ENCODE measurements at places on chromosomes 6 and 20.

DNA sequence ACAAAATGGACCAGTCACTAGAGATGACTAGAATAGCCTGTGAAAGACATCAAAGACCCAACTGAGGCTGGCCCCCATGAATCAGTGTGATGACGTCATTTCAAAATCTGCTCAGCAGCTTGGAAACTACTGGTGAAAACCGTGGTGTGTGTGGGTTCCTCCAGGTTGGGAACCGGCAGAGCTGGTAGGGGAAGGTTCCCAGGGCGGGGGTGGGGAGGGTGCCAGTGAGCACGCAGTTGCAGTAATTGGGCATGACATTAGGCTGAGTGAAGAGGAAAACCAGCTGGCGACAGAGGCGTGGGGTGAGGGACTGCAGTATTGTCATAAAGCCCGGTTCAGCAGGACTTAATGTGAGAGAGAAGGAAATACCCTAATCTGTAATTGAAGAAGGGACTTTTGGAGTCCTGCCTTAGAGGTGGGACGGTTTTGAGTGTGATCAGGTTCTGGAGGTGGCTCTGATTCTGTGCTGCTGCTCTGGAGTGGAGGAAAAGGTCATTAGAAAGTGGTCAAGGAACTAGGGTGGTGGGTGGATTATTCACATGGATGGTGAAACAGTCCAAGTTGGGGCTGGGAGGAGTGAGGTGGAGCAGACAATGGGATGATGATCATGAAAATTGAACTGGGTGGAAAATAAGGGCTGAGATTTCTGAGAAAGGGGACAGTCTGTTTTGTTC is 52.0 kb upstream of the MTHFD1L start:
- peak; percentile 48 for DNase-seq

DNA sequence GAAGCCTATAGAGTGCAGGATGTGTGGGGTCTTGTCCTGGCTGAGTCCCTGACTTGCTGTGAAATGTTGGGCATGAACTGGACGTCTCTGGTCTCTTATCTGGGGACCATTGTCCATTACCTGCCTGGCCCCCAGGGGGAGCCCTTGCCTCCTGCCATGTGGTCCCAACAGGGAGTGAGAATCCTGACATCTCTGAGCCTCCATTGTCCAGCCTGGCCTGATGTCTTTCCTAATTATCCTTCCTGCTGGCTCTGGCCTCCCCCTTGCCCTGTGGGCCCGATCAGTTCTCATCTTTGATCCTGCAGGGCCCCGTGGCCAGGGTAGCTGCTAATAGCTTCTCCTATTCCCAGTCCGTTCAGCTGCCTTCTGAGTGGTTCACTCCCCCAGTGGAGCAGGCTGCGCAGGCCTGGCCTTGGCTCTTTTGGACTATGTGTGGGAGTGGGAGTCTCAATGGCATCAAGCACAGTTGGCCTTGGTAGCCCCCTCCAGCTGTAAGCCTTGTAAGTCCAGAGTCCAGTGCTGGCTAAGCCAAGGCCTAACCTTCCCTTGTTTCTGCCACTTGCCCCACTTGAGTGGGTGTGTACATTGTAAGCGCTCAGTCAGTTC is 77.9 kb upstream of the RALY start:
- peak; percentile 47 for DNase-seq

GRCh38 chr20:46549188-46549972 is 1.1 kb downstream of the OCSTAMP start:
- no peak for DNase-seq

DNA sequence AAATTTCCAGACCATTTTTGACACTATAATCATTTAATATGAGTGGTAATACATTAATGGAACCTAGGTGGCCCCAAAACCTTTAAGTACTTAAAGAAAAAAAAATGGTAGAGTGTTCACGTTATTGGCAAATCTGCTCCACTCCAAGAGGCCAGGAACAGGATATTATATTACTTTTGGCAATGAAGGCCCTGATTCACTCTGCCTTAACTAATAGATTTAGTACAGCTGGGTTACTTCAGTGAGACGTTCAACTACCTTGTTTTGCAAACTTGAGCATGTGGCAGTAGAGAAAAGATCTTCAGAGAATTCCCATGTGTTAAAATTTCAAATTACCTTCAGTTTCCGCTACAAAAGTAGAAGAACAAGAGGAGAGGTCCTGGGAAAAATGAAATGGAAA is 12.8 kb downstream of the ADNP start:
- DNase-seq: no peak

DNA sequence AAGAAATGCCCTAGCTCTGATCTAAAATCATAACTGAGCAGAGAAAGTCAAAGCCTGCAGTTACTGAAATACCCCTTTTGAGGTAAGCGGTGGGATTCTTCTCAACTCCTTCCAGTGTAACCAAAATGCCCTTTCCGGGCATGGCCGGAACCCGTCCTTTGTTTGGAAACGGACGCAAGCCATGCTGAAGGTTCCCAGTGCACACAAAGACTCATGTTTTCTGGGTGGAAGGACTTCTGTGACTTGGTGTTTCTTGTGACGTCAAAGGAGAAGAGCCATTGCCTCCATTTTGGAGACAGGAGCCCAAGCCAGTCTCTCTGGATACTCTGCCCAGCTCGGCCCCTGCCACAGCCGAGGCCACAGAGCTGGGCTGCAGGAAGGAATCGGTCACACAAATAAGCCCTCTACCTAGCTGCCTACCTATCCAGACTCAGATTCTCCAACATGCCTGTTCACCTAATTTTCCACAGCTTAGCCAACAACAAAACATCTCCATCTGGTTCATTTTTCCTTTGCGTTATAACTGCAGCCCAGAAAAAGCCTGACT is 182.8 kb downstream of the TBXT start:
- no peak for DNase-seq
